Activated T-helper 9 cell treated with anti-CD3 and anti-CD28 coated beads, Interleukin-2, amount 50 U/mL, for 16 hours (primary cell): ENCODE measurements at places on chromosomes 6 and 20.

- no peak for DNase-seq
Observed at GRCh38 chr6:110389689-110390382, 25.5 kb downstream of the DDO start.

DNA sequence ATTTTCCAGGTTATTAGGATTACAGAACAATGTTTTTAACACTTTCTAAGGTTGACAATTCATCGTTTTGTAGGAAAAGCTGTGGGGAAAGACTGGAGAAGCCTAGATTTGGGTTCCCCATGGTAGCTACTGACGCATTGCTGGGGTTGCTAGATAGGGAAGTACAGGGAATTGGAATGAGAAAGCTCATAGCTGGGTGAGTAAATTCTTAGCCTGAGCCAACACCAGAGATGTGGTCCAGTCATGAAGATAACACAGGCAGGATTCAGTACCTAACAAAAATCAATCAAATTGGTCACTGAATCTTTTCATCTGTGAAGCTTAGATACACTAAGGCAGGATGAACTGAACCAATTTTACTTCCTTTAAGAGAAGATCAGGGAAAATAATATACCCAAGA, 35.7 kb downstream of the RIN2 start:
- DNase-seq = no peak

GRCh38 chr20:36773107-36773596, 411 bp downstream of the DSN1 start:
- no peak for DNase-seq

DNA sequence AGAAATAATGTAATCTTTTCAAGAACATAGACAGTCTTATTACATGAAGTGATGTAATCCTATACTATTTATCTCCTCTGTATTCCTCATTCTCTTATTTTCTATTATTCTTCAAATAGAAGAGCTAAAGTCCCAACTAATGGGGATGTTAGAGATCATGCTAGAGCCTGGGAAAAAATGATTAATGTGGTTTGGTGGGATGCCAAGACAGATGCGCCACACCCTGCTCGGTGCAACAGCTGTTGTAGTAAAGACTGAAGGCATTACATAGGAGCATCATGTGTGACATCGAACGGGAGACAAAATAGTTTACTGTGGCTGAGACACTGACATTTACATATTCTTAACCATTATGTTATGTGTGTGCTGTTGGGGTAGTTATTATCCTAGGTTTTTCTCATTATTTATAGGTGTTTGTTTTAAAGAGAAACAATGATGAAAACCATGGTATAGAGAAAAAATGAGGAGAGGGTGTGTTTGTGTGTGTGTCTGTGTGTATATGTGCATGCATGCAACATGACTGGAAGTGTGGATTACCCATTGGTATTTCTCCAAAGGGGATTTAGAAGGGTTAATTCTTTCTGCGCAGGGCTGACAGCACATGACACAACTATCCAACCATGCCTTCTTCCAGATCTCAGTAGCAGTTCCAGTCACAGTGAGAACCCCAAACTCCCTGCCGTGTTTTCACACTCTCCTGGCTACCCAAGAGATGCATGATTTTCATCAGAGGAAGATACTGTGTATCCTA, 155.3 kb downstream of the EYA4 start:
- DNase-seq = no peak

GRCh38 chr20:47428164-47428563, 71.7 kb upstream of the ZMYND8 start:
- DNase-seq = no peak

GRCh38 chr20:14117768-14118167, 122.5 kb downstream of the MACROD2 start:
- DNase-seq = no peak

- no peak for DNase-seq
Observed at GRCh38 chr6:49935387-49935786, 28.6 kb downstream of the DEFB114 start.

- no peak for DNase-seq
Observed at GRCh38 chr6:43219814-43220213, 9.5 kb downstream of the DNPH1 start.

DNA sequence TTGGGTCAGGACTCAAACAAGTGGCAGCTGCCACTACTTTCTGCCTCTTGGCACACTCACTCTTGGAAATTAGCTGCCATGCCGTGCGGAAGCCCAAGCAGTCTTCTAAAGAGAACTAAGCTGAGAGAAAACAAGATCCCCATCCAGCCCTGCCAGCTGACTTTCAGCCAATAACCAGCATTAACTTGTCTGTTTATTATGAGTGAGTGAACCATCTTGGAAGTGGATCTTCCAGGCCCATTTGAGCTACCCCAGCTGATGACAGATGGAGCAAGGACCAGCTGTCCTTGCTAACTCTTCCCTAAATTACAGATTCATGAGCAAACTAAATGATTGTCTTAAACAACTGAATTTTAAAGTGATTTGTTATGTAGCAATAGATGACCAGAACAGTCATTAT, 73.9 kb upstream of the RBM24 start:
- no peak for DNase-seq

GRCh38 chr6:133306931-133307330, 65.8 kb downstream of the EYA4 start:
- no peak for DNase-seq

DNA sequence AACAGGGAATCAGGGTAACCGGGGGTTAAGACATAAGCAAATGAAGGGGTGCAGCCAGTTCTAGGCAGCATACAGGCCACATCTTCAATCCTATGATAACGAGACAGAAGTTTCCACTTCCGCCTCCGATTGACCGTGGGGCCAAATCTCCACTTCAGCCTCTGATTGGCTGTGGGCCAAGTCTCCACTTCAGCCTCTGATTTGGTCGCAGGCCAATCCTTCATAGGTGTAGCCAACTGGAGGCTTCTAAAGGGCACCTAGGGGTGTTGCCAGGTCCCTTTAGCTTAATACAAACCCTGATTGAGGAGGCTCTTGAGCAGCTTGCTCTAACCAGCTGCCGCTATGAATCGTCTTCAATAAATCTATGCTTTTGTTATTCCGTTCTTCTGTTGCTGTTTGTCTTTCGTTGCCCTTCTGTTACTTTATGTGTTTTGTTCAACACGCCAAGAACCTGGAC, 2.1 kb upstream of the ERGIC3 start:
- no peak for DNase-seq

- DNase-seq = no peak
Observed at GRCh38 chr20:46592580-46593362, 42.3 kb upstream of the OCSTAMP start.

DNA sequence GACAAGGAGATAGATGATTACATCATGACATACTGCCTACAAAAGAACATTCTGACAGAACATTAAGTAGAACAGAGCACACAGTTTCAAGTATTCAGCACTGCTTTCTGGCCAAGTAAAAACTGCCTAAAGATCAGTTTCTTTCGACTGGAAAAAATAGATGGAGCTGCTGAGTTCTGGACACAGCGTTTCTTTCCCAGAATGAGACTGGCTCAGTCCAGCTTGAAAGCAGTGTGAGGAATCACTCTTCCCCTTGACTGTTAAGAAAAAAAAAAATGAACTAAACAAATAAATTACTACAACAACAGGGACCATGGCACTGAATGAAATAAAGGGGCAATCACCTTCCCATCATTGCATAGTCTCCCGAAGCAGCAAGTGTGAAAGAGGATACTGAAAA, 4.4 kb upstream of the LYRM2 start:
- DNase-seq = no peak
